ENCODE measurements at places on chromosomes 6 and 20. TPM values are rescaled to one million over a fixed set of nuclear protein-coding genes. Genes with fewer than 3 reads are reported as not detected.
A peak's percentile ranks its signal among the peaks of the same experiment; 100 is the strongest.

- DNase-seq = no peak
Measured at GRCh38 chr20:25129908-25130307, 48.0 kb upstream of the VSX1 start.

- DNase-seq = no peak
Measured at GRCh38 chr6:82976179-82976578, 89.5 kb downstream of the UBE3D start.

- DNase-seq = no peak
Measured at GRCh38 chr6:81553216-81553615, 199.3 kb downstream of the TENT5A start.

GRCh38 chr20:2920473-2920872, 47.2 kb downstream of the PTPRA start:
- DNase-seq = no peak

DNA sequence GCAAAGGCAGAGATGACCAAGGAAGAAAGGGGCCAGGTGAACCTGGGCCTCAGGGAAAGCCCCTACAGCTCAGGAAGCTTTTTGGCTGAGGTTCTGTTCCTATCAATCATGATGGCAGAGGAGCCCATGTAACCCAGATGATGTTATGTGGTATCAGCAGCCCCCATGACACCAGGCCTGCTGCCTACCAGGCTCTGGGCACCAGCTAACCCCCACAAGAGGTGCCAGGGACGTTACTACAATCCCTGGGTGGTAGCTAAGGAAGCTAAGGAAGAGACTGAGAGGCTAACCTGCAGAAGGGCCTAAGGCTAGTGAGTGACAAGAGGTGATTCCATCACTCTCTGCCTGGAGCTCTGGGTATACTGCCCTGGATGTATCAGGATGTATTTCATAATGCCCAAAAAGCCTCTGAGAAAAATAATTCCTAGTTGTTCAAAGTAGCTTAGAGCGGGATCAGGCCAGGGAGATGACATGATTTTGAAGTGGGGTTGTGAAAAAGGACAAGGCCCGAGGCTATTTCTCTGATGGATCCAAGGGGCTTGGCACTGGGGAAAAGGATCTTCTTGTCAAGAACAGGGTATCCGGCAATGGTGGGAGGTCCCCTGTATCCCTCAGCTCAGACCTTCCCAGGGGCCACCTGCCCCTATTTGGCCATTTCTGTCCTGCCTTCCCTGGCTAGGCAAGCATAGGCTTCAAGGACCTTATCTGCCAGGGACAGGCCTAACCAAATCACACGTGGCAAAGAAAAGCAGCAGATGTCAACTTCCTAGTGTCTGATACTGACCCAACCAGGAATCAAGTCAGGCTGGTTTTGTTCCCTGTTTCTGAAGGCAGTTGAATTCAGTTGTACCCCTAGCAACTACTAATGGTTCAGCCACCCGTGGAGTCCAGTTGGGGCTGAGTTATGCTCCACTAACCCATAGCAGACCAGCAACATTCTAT, 41.3 kb downstream of the PANK2 start:
- DNase-seq = no peak

Gene TINAG
- not detected for total RNA-seq

Gene CTCFL
- total RNA-seq = not detected

Gene OR2J3
- total RNA-seq = not detected

GRCh38 chr6:18441251-18441979, 54.3 kb downstream of the RNF144B start:
- DNase-seq = no peak

DNA sequence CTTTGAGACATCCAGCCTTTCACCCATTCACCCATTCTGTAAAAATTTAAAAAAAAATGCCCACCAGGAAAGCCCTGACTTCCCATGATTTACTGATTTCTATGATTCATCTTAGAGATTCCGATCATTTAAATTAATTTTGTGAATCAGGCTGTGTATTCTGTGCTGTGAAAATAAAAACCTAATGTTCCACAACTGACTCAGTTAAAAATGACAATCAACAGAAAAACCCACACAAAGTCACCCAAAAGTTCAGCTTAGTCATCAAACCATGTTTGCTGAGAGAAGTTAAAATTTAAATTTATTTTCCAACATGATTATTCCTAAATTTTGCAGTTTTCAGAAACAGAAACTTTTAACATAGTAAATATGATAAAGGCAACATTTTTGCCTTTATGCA, 509.9 kb downstream of the TENT5A start:
- DNase-seq = no peak

Gene TFAP2A
- 0.30 TPM for total RNA-seq

Gene AVP
- total RNA-seq = not detected

Gene TREML1
- total RNA-seq = not detected

GRCh38 chr20:13008761-13009681, at the start of gene SPTLC3:
SPTLC3 (plus strand) TSS chr20:13008972; CDS start chr20:13009268, 296 bp downstream.
- DNase-seq = peak; percentile 13

DNA sequence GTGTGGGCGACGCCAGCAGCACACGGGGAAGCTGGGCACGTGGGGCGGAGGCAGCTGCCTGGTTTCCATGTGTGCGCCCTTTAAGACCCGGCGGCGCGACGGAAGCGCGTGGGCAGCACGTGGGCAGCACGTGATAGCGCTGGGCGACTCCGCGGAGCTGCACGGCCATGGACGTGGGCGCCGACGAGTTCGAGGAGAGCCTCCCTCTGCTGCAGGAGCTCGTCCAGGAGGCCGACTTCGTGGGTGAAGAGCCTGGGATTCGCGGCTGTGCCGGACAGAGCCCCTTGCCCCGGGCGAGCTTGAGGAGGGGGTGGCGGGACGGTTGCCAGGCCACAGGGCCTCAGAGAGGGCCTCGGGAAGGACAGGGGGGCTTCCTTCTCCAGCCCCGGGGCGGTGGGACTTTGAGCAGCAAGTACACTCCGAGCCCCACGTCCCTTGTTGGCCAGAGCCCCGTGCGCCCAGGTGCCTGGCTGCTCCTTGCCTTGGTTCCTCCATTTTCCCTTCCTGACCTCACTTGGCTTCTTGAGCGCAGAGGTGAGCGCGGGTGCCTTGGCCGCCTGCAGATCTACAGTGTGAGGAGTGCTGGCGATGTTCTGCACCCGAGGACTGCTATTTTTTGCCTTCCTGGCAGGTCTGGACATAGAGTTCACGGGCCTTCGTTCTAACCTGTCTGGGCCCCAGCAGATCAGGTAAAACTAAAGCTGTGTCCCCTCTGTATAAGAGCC, at the start of gene PNLDC1:
TSS of gene PNLDC1 (plus strand) at position 136 of the 725 bp plus-strand sequence. CDS start at position 168, 32 bp downstream.
- no peak for DNase-seq

- DNase-seq = peak; percentile 11
Measured at GRCh38 chr20:23200914-23201313, 114.8 kb upstream of the CD93 start.

DNA sequence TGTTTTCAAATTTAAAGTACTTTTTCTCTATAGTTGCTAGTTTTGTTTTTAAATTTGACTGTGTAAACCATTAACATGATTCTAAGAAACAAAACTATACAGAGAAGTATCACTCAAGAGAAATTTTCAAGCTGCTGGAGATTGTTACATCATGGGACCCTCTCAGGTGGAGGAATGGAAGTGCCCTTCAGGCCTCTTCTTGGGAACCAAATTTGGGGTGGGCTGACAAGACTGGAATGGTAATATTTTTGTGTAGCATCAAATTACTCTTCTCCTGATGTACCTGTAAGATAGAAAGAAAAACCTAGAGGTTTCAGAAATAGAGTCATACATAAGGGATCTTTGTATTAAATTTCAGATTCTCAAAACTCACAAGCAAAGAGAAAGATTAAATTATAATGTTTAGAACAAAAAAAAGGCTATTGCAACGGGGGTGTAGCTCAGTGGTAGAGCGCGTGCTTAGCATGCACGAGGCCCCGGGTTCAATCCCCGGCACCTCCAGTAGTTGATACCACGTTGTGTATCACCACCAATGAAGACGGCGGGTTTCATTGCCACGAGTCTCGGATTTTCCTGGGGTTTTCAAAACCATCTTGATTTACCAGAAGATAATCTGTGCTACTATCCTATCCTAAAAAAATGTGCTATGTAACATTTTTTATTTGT, 193.7 kb downstream of the GPX5 start:
- DNase-seq = peak; percentile 41

Gene C6orf52
- 3.9 TPM for total RNA-seq

DNA sequence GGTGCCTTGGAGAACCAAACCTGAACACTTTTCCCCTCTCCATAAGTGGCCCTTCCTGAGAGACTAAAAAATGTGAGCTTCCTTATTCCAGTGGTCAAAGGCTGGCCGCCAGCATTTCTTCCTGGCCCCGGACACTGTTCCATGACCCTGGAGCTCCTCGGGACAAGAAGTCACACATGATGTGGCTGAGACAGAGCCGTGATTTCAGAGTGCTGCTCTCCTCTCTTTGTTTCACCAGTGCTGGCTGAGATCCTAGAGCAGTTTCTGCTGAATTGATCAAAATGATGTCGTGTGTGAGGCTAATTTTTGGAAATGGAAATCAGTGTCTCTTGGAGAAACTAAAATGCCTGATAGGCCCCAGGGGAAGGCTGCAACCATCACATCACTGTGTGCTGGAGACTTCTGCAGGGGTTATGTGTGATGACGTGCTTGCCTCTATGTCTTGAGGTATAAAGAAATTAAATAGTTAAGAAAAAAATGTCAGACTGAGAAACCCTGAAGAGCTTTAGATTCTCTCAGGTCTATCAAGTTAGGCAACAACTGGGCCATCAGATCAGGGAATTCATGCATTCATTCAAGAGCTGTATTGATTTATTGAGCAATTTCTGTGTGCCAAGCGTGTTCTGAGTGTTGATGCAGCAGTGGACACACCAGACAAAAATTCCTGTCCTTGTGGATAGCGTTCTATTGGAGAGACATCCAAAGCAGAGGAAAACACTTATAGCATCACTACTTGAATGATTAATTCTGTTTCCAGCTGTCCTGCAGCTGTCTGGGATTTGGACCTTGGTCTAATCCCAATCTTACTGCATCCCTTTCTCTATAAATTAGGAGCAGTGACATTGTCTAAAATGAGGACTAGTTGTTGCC, 72.7 kb upstream of the CCN6 start:
- DNase-seq = no peak

Gene NKAPL
- total RNA-seq = not detected

GRCh38 chr6:7201732-7202541, 94.2 kb downstream of the RREB1 start:
- DNase-seq = peak; percentile 34

GRCh38 chr6:1047981-1048541, 263.8 kb upstream of the FOXQ1 start:
- DNase-seq = no peak

DNA sequence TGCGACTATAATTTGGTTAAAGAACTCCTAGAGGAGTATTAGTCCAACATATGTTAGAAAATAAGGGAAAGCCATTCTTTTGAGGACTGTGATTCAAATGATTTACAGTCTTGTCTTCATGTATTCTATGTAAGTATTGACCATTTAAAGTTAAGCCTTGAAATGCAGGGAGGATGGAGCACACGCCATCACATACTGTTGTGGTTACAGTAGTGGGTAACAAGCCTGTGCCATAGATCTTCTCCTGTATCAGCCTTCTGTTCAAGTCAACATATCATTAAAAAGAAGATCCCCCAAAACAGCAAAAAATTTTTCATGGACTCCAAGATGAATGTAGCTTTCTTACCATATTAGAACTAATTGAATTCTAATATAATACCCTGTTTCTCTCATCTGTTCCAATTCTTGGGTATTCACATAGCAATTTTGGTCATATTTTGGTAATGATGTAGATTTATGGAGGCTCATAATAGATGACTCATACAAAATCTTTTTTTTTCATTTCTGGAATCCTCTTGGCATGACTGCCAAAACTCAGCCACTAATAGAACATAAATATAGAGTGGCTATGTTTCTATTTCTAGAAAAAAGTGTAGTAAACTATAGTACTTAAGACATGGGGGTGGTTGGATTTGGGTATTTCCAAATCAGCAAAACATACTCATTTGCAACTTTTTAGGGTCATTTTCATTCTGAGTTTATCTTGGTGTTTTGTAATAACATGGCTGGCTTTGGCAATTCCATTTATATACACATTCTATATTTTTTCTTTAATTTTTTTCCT, 413.5 kb downstream of the BCKDHB start:
- DNase-seq = no peak

DNA sequence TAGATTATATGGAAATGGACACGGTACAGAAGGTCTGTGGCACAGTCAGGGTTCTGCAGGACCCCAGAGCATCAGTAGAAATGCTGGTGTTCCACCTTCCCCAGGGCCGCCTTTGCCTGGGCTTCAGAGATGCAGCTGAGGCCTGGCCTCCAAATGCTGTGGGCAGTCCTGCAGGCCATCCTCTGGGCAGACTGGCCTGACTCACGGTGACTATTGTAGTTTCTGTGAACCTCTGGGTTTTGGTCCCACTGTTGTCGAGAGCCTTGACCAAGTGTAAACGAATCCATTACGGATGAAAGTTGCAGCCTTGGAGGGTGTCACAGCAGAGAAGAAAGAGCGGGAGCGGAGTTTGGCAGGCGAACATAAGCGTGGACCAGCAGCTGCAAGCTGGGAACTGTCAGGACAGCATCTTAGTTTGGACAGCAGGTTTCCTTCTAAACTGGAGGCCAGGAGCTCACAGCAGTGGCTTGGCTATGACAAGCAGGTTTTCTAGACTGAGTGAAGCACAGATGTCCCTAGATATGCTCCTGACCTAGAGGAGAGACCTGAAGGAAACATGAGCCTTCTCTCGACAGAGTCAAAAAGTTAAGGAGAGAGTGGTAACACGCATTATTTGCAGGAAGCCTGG, 46.2 kb upstream of the BCLAF1 start:
- DNase-seq = no peak

Gene CCN5
- not detected for total RNA-seq

Gene NMBR
- total RNA-seq = not detected

- no peak for DNase-seq
Measured at GRCh38 chr20:63035603-63036185, 28.9 kb upstream of the BHLHE23 start.

- peak; percentile 30 for DNase-seq
Measured at GRCh38 chr6:149852180-149852579, 12.0 kb downstream of the LRP11 start.

Gene IER3
- total RNA-seq = 34.0 TPM

GRCh38 chr6:166855416-166855815, 100.9 kb downstream of the RNASET2 start:
- DNase-seq = no peak

Gene GPLD1
- 0.74 TPM for total RNA-seq

GRCh38 chr6:142669471-142670351, 275.3 kb downstream of the HIVEP2 start:
- DNase-seq = no peak

GRCh38 chr20:17565169-17565845, 4.6 kb upstream of the DSTN start:
- no peak for DNase-seq
